ENCODE measurements at places on chromosomes 7 and 10.

- peak; percentile 8 for DNase-seq
These were observed 166.2 kb downstream of the SNX10 start for GRCh38 chr7:26457696-26458327.

DNA sequence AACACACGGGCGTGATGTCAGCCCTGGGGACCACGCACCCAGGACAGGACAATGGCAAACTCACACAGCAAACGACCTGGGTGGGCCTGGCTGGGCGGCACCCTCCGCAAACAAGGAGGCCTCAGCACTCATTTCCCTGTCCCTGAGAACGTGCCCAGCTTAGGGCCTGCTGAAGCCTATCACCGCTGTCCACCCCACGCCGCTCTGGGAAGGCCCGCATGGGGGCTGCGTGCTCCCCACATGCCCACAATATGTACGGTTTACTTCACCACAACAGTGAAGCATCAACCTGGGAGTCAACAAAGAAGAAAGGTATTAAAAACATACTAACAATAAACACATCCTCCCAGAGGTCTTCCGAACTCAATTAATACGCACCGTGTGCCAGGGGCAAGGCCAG lies 12.2 kb downstream of the MAD1L1 start:
- no peak for DNase-seq

DNA sequence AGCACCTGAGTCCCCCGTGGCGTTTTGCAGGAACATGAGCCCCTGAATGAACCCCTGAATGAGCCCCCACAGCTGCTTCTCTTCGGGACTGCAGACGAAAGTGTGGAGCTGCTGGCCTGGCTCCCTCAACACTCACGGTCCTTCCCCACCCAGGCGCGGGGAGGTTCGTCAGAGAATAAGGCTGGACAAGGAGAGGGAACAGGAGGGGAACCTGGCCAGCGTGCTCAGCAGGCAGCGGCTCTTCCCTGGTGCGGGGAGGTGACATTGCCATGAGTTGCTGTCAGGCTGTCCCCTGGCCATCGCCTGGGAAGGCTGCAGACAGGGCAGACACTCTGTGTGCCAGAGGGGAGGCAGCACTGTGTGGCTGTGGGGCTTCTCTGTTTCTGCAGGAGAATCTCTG lies 80.9 kb upstream of the SHH start:
- DNase-seq: no peak

- DNase-seq: peak; percentile 72
These were observed 648 bp upstream of the TMEM243 start for GRCh38 chr7:87220026-87220733.

GRCh38 chr7:22485189-22485588 lies 14.8 kb downstream of the STEAP1B start:
- peak; percentile 19 for DNase-seq

- no peak for DNase-seq
These were observed 65.4 kb upstream of the MXI1 start for GRCh38 chr10:110141871-110142635.

All from AG10803 (cell line).